Stimulated activated CD8-positive, alpha-beta memory T cell treated with anti-CD3 and anti-CD28 coated beads, Interleukin-4, amount 100 ng/mL, for 48 hours (primary cell): ENCODE measurements at places on chromosomes 5 and 9.

DNA sequence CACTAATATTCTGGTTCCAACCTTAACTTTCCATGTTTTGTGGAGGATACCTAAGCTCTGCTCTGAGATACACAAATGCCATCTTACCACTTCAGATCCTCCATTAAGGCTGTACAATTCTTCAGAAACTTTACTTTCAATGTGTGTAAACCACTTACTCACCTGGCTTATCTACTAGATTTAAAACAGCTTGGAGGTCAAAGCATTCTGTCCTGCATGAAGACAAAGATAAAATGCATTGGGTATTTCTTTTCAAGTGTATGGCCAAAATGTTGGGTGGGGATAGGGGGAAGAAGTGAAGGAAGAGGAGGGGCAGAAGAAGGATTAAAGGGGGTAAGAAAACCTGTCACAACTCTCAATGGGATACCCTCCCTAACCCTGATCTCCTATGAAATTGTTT lies 939 bp downstream of the GOLGA1 start:
- DNase-seq: no peak

DNA sequence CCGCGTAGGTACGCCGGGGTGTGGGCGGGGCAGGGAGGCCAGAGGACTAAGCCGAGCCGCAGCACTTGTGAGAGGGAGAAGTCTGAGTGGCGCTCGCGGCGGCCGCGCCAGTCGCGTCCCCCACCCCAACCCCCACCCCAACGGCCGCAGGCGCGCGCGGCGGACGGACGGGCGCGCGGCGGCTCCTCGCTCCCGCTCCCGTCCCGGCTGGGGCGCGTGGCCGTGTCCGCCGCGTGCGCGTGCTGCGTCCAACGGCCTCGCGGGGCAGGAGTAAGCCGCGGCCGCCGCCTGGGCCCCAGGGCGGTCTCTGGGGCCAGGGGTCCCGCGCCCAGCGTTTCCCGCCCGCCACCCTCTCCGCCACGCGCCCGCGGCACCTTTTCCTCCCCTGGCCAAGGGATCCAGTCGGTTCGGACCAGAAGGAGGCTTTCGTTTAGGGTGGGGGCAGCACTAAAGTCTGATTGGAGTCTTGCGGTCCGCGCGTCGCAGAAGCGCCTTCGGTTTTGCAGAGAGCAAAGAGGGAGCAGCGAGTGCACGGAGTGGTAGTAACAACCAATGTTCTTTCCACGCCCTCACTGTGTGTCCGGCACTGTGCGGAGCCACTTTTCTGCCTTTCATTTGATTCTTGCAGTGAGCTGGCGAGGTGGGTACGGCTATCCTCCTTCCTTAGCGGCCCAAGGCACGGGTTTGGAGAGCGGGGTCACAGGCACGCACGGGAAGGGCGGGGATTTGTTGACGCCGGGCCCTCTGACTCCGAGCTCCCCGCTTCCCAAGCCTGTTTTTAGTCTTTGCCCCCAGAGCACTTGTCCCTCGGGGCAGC lies 483 bp downstream of the G3BP1 start:
- peak; percentile 59 for DNase-seq

DNA sequence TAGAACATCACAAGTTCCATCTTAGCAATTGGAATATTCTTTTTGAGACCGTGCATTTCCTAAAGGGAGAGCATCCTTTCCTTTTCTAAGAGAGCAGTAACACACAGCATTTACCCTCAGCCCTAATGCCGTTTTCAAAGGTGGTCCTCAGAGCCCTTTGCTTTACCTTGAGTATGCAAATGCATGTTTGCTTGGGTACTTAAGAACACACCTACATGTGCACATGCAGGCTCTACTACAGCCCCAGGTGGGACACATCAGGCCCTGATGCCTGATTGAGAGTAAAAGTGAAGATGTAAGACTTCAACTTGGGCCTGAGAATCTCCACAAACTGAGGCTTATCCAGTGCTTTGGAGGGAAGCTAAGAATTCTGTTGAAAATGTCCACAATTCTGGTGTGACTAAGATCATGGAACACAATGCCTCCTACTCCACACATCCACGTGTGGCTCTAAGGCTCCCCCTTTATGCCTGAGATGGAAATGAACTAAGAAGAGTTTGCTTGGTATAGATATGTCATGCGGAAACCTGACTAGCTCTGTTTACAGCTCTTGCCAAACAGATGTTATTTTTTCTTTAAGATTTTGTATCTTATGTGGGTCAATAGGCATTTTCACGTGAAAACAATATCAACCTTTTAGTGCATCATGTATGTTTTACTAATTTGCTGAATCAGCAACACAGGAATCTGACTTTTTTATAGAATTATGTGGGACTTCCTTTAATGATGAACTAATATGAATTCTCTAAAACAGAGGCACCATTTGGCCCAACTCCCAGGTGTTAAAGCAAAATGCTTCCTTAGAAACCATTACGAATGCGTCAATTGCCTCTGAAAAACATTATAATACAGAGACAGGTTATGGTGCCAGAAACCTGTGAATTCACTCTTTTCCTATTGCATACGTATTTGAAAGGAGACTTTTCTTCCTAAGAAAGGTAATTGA lies 48.9 kb upstream of the SLC2A8 start:
- no peak for DNase-seq

- peak; percentile 81 for DNase-seq
Observed at GRCh38 chr9:96566498-96567202, 53.0 kb downstream of the CDC14B start.

- no peak for DNase-seq
Observed at GRCh38 chr5:112738191-112738560, 491 bp downstream of the APC start.

DNA sequence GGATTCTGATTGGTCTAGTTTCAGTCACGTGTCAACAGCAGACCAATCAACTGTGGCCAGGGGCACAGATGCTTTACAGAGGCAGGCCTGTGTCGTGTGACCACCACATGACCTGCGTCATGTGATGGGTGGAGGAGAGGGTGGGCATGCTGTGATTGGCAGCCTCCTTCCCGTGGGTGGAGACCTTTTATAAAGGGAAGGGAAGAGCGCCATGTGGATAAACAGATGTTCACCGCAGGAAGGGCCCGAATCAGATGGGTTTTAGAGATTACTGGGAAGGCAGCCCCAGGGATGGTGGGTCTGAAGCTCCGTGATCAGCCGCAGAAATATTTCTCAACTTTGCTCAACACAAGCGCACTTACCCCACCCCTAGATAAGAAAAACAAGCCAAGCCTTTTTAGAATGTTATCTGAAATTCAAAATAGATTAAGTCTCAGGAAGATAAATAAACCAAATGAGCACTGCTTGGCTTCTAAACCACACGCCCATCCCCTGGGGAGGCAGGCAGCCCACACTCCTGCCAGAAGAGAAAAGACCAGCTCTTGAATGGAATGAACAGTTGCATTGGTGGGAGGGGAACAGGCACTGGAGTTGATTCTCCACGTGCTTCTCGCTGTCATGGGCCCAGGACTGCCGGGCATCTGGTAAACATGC lies 43.6 kb downstream of the ROPN1L start:
- DNase-seq: no peak

DNA sequence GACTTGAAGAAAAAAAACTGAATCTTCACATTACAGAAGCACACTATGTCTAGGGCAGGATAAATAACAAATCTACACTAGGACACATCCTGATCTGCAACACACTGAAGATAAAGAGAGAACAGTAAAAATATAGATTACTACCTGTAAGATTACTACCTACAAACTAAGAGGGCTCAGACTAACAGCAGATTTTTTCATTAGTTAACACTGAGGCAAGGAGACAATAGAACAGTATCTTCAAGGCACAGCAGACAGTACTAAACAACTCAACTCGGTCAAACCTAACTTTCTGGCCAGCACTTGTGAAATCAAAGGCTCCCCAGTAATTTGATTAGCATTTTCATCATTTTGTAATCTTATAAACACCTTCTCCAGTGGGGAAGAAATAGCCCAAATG lies 46.5 kb downstream of the TEX10 start:
- DNase-seq: no peak

- DNase-seq: no peak
Observed at GRCh38 chr5:78554670-78555069, 93.9 kb downstream of the LHFPL2 start.
